Fibroblast of skin of scalp (primary cell): ENCODE measurements at places on chromosomes 5 and 9.
A peak's percentile ranks its signal among the peaks of the same experiment; 100 is the strongest.

DNA sequence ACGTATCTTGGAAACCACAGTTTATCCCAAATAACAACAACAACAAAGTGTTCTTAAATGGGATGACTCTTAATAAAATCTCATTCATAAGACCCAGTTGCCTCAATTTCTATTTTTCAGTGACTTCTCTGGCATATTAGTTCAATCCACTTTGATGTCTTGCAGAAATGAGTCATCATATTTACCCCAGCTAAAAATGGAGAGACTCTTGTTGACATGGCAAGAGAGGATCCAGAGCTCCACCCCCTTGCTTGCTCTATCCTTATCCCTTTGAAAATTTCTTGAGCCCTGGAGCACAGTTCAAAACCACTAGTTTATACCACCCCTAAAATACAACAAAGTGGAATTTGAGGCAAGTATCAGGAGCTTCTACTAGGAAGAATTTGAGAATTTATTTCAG lies 20.8 kb downstream of the VCAN start:
- DNase-seq = peak; percentile 12

GRCh38 chr9:18976221-18976708 lies 56.7 kb downstream of the SAXO1 start:
- DNase-seq = peak; percentile 14

DNA sequence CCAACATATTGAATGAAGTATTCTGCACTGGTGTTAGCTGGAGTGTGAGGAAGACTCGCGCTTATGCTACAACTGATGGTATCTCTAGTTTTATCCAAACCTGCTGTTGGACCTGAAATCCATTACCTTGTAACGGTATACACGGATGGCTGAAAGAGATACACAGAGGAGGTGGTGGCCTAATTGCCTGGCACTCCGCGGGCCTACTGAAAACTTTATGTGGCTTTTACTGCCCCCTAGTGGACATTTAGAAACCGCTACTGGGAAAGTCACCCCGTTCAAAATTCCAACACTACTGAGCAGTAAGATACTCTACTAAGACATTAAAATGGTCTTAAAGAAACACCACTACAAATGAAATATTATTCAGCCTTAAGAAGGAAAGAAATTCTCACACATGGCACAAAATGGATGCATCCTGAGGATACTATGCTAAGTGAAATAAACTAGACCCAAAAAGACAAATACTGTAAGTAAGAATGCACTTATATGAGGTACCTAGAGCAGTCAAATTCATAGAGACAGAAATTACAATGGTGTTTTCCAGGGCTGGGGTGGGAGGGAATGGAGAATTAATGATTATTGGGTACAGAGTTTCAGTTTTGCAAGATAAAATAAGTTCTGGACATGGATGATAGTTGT lies 100.4 kb downstream of the TTLL11 start:
- DNase-seq = peak; percentile 79

DNA sequence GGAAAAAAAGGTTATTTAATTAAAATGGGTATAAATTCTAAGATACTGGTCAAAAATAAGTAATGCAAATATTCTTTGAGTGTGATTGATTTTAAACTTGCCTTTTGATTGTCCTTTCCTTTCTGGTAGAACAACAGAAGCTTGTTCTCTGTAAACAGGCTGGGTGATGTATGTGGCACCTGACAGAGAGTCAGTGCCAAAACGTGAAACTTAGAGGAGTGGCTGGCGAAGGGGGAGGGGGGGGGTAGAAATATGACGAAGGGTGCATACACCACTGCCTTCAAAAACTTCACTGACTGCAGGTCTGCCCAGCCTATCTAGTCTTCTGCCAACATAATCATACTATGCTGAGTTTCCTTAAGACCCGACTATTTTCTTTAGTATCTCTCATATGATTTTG lies 629.8 kb upstream of the SEMA6A start:
- DNase-seq = no peak

DNA sequence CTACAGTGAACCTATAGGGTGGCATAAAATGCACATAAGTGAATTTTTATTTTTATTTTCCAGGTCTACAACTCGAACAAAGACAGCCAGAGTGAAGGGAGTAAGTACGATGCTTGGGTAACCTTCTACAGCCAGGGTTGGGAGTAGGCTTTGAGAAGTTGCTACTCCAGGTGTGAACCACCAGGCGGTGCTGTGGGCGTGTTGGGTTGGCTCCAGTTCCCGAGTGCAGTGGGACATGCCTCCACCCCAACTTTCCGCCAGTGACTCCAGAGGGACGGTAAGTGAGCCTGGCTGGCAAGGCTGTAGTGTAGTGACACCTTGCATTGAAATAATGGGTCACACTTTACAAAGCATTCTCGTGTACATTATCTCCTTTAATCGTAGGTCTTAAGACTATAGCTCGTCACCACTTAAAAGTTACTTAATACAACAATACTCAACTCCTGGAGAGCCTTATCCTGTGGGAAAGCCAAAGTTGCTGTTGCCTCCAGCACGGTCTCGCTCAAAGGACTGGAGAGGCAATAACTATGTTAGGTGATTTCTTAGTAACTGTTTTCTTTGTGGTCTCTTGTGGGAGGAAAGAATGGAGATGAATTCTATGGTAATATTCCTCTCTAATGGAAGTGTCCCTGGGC lies 244.0 kb downstream of the ARHGAP26 start:
- DNase-seq = peak; percentile 7

GRCh38 chr9:128995791-128996190 lies 32.3 kb downstream of the SH3GLB2 start:
- no peak for DNase-seq

DNA sequence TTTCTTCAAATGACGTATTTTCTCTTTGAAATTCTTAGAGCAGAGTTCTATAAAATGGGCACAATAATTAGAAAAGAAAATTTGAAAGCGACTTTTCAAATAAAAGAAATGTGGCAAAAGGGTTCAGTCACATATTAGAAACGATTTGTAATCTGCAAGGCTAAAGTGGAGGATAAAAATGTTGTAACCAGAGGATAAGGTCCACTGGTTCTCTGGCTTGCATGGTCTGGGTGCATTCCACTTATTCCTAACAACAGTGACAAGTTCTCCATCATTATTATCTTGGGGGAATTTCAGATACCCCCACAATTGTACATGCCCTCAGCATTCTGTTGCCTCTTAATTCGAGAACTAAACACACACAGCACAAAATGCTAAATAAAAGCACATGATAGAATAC lies 91.1 kb downstream of the IQGAP2 start:
- DNase-seq = no peak

DNA sequence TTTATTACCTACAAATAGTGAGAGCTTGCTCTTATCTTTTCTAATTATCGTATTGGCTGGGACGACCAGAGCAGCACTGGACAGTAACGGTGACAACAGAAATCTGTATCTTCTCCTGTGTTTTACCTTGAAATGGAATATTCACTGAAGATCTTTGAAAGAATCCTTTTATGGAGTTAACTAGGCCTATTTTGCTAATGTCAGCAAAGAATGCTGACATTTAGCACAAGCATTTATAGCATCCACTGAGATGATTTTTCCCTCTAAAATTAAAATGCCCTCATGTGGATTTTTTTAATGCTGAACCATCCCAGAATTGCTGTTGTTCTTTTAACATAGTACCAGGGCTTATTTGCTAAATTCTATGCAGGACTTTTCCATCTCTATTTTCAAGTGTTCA lies 59.4 kb downstream of the ROR2 start:
- DNase-seq = no peak
